Hepatic stellate cell (primary cell): ENCODE measurements at places on chromosomes 5 and 9.
A peak's percentile ranks its signal among the peaks of the same experiment; 100 is the strongest.

DNA sequence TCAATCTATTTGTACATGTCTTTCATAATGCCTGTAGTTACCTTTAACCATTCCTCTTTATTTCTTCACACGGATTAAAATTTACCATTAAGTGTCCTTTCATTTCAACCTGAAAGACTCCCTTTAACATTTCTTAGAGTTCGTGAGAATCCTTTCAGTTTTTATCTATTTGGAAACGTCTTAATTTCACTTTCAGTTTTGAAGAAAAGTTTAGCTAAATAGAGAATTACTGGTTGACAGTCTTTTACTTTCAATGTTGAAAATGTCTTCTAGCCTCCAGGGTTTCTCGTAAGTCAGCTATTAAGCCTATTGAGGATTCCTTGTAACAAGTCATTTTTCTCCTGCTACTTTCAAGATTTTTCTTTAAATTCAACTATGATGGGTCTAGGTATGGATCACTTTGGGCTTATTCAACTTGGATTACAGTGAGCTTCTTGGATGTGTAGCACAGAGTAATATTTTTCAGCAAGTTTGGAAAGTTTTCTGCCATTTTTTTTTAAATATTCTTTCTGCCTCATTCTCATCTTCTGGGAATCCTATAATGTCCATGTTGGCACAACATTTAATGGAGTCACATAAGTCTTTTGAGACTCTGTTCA, 48.5 kb downstream of the RFX3 start:
- DNase-seq, result no peak

- DNase-seq, result peak; percentile 6
Observed at GRCh38 chr5:145554399-145554798, 280.7 kb downstream of the PRELID2 start.

DNA sequence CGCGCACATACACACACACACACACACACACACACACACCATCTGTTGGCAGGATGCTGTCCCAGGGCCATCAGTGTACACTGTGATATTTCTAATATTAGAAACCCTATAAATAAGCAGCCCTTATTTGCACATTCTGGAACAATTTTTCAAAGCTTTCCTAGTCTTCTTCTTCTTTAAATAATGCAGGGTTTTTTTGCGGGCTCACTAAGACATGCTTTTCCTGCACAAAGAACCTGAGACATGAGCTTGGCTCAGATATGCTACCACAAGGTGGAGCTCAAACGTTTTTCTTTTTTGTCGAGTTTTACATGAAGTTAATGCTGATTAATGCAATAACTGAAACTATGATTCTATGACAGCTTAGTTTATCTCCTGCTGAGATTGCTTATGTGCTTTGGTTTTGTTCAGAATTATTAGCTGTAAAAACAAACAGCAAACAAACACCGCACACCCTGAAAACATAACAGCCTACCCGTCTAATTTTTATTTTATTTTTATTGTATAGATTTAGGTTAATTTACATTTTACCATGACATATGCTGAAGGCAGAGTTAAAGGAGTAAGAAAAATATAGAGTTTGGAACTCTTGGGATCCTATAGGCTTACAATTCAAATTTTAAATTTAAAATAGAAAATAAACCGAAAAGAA, 95.8 kb downstream of the ALDH1A1 start:
- DNase-seq, result peak; percentile 46

GRCh38 chr5:138979684-138980280, 104.6 kb upstream of the LRRTM2 start:
- DNase-seq, result no peak

- DNase-seq, result peak; percentile 22
Observed at GRCh38 chr5:141100243-141100805, at the start of gene PCDHB3. Gene PCDHB3 (plus strand): TSS chr5:141100473. CDS start chr5:141100650, 177 bp downstream.

DNA sequence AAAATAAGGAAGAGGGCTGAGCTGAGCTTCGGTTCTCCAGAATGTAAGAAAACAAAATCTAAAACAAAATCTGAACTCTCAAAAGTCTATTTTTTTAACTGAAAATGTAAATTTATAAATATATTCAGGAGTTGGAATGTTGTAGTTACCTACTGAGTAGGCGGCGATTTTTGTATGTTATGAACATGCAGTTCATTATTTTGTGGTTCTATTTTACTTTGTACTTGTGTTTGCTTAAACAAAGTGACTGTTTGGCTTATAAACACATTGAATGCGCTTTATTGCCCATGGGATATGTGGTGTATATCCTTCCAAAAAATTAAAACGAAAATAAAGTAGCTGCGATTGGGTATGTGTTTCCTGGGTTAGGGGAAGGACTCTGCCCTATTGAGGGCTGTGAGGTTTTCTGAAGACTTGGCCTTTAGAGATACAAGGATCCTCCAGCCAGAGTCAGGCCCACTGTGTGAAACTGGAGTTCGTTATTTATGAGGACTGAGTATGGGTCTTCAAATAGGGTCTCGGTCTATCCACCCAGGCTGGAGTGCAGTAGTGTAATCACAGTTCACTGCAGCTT, 3.8 kb downstream of the EGR1 start:
- peak; percentile 9 for DNase-seq
